ENCODE measurements at places on chromosomes 2 and 18. TPM values are rescaled to one million over a fixed set of nuclear protein-coding genes. Genes with fewer than 3 reads are reported as not detected.

Gene CTAGE1
- not detected for total RNA-seq

Gene TMEM247
- not detected for total RNA-seq

Gene DES
- not detected for total RNA-seq

Gene DLGAP1
- not detected for total RNA-seq

Gene UGT1A5
- not detected for total RNA-seq

Gene OR6B2
- total RNA-seq, result not detected

Gene POU3F3
- total RNA-seq, result not detected

Gene FAM124B
- total RNA-seq, result 0.06 TPM

Gene UXS1
- 47.5 TPM for total RNA-seq

Gene EIF2B4
- total RNA-seq, result 58.4 TPM

Gene POTEC
- total RNA-seq, result not detected

Gene GCKR
- total RNA-seq, result 0.48 TPM

Gene HOXD13
- total RNA-seq, result 0.15 TPM

Gene MC2R
- not detected for total RNA-seq

Gene ASIC4
- total RNA-seq, result not detected

Gene EMILIN2
- total RNA-seq, result 14.4 TPM

Gene RFTN2
- not detected for total RNA-seq
